ENCODE measurements at places on chromosomes 2 and 18.

DNA sequence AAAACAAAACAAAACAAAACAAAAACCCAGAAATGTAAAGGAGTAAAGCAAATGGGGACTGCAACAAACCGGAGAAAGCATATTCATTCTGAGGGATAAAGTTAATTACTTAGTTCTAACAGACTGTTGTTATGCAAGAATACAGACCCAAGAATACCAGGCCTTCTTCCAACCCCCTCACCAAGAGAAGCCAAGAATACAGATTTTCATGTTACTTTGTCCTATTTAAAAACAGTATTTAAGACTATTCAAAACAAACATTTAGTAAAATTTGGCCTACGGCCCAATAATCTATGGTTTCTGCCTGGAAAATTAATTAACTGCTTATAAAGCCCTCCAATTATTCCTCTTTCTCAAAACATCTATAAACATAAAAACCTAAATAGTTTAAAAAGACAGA lies 91.4 kb downstream of the USP34 start:
- DNase-seq = no peak

DNA sequence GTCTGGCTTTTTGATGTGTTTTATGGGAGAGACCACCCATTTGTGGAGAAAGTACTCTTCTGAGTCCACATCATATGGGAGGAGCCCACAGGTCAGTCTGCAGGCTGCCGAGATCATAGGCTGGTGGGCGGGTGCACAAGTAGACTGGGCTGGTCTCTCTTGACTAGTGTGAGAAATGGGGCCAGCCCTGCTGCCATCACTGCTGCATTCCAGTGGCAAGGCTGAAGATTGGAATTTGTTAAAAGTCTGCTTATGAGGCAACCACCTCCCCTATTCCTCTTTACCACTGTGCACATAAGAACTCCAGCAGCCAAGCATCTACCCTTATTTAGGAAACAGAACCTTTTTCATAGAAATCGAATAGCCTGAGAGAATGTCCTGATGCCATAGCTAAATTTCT lies 200.7 kb downstream of the DIS3L2 start:
- no peak for DNase-seq

GRCh38 chr18:63120620-63121019 lies 198.9 kb downstream of the BCL2 start:
- DNase-seq = no peak

DNA sequence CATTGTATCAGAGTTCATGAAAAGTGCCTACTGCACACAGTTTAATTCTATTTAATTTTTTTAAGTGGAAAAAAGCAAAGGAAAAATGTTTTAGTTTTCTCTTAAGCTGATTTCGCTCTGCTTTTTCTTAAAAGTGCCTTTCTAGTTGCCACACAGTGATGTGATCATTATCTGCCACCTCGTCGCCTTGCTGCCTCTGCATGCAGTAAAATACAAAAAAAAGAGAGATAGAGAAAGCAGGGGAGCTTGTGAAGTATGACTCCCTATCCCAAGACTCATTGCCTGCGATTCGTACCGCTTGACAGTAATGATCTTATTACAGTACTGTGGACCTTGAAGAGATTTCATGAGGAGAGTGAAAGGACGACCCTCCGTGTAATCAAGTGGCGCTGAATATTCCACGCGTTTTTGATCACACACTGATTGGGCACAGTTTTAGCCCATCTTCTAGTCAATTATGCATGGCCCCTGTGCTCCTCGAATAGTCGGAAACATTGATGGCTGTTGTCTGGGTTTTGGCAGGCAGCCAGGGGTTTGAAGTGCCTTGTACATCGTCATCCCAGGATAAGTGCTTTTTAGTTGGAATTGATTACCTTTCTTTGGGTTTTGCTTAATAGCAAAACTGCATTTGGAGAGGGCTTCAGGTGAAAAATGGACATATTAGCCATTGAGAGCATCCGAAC lies 188.3 kb downstream of the GBX2 start:
- no peak for DNase-seq

DNA sequence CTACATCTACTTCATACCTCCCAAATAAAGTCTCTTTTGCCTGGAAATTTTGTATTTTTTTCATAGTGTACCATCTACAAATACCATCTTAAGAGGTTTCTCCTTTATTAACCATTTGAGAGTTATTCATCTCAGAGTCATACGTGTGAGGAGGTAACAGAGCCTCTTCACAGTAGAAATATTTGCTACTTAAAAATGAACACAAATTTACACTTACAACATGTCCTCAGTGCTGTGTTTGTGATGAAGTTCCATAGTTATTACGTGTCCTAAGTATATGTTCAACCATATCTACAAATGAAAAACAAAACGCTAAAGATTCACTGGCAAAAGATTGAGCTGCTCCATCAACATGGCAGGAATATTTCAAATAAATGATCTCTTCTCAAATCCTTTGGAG lies 48.5 kb upstream of the HNRNPA3 start:
- DNase-seq = no peak

- no peak for DNase-seq
These were observed 757 bp downstream of the HDHD2 start for GRCh38 chr18:47149457-47150028.

- DNase-seq = no peak
These were observed 25.4 kb upstream of the CHN1 start for GRCh38 chr2:175030380-175031271.

GRCh38 chr2:191626497-191627151 lies 51.3 kb upstream of the NABP1 start:
- no peak for DNase-seq

GRCh38 chr18:12076424-12077140 lies 17.1 kb upstream of the ANKRD62 start:
- no peak for DNase-seq

DNA sequence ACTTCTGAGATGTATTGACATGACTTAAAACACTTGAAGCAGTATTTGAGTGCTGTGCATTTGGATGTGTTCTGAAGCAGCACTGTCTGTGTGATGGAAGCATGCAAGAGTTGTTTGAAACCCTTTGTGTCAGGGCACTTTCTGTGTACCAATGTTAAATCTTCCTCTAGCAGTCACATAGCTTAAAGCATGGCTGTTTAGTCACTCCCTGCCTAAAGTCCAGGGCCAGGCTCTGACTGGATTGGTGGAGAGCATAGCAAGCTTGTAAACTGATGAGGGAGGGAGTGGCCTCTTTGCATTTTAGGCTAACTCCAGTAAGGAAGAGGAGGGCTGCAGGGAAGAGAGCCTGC lies 73.5 kb downstream of the MYO1B start:
- DNase-seq = no peak

GRCh38 chr2:95165030-95165370 lies 609 bp upstream of the ZNF2 start:
- DNase-seq = no peak

DNA sequence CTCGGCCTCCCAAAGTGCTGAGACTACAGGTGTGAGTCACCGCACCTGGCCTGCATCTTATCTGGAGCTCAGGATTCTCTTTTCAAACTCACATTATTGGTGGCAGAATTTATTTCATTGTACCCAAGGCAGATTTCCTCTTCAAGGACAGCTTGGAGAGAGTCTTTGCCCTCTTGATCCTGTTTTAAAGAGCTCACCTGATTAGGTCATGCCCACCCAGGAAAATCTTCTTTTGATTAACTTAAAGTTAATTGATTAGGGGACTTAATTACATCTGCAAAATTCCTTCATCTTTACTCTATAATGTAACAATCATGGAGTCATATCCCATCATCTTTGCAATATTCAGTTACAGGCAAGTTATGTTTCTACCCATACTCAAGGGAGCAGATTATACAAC lies 346.4 kb downstream of the EPHA4 start:
- DNase-seq = no peak

GRCh38 chr2:40820319-40820718 lies 368.4 kb upstream of the SLC8A1 start:
- DNase-seq = no peak

- no peak for DNase-seq
These were observed 86.4 kb downstream of the EML6 start for GRCh38 chr2:54809819-54810218.

DNA sequence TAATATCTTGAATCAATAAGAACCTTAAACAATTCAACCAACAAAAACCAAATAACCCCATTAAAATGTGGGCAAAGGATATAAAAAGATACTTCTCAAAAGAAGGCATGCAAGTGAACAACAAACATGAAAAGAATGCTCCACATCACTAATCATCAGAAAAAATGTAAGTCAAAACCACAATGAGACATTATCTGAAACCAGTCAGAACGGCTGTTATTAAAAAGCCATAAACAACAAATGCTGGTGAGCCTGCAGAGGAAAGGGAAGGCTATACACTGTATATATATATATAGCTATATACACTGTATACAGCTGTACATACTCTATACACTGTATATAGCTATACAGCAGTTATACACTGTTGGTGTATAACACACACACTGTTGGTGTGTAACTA lies 47.8 kb upstream of the GALNT13 start:
- no peak for DNase-seq

- no peak for DNase-seq
These were observed 876 bp upstream of the CAVIN2 start for GRCh38 chr2:191847764-191848163.

DNA sequence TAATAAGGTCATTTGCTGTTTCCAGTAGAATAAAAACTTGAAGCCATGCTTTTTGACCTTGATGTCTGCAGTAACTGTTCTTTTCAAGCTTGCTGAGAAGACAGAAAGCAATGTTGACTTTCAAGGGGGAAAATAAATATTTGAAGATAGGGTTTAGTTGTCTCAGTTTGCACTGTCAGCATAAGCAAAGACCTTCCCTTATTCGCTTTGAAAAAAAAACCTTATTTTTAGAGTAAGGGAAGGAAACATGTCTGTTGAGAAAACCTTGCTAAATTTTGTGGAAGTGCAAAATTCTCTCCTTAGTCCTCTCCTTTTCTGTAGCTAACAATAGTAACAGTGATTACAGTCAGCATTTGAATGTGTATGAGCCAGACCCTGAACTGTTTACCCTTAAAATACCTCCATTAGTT lies 43.1 kb downstream of the MAP4K4 start:
- no peak for DNase-seq

DNA sequence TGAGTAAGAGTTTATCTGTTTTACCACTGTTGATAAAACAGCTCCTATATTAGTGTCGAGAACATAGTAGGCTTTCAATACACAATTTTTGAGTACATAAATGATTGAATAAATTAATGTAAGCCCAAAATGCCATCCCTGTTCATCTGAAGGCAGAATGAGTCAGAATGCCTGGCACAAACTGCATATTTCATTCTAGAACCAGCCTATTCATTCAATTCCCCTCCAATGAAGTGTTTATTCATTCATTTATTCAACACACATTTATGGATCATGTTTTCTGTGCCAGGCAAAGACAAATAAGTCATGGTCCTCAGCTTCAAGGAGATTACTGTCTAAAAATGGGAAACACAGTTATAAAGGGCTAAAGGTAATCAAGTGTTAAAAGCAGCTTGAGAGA lies 22.8 kb upstream of the LCLAT1 start:
- no peak for DNase-seq

DNA sequence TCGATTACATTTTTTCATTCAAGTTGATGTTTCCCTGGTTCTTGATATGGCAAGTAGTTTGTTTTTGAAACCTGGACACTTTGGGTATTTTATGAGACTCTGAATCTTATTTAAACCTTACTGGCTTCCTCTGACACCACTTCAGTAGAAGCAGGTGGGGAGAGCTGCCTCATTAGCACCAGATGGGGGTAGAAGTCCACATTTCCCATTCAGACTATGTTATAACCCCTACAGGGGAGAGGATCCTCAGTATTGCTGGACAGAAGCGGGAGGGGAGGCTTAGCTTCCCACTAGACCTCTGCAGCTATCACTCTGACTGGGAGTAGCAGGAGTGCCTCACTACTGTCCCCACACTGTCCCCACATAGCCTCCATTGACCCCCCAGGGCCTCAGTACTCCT lies 145.3 kb upstream of the SLC35G4 start:
- no peak for DNase-seq

DNA sequence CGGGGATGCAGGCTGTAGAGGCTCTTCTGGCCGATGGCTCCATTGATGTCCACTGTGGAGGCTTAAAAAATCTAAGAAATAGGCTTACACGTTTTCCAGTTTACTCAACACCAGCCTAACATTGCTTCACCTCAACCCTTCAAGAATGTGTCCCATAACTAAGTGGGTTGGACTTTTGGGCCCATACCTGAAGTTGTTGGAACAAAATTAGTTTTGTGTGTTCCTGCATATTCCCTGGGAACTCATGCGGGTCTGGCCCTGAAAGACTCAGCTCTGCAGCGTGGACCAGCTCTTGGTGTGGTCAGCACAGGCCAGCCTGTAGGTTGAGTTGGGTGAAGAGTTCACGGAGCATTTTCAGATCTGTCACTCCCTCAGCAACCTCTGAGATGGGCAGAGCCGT lies 38.5 kb downstream of the SH3BP4 start:
- no peak for DNase-seq

GRCh38 chr2:37059841-37060240 lies 24.3 kb downstream of the HEATR5B start:
- no peak for DNase-seq

- DNase-seq = no peak
These were observed 57.3 kb upstream of the EML6 start for GRCh38 chr2:54666131-54666633.

- no peak for DNase-seq
These were observed at the start of gene EN1 for GRCh38 chr2:118846953-118847761. Gene EN1, minus strand, starts transcription at chr2:118847648. Its CDS starts 481 bp downstream, at chr2:118847167.

DNA sequence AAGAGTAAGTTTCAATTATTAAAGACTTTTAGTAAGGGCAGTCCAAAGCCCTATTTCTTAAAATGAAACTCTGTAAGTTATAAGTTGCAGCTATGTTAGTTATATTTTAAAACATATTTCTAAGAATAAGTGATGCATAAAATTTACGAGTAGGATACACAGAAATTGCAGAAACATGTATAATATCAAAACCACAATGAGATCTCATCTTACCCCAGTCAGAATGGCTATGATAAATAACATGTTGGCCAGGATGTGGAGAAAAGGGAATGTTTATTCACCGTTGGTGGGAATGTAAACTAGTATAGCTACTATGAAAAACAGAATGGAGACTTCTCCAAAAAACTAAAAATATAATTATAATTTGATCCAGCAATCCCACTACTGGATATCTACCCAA lies 201.2 kb downstream of the CBLN2 start:
- no peak for DNase-seq

DNA sequence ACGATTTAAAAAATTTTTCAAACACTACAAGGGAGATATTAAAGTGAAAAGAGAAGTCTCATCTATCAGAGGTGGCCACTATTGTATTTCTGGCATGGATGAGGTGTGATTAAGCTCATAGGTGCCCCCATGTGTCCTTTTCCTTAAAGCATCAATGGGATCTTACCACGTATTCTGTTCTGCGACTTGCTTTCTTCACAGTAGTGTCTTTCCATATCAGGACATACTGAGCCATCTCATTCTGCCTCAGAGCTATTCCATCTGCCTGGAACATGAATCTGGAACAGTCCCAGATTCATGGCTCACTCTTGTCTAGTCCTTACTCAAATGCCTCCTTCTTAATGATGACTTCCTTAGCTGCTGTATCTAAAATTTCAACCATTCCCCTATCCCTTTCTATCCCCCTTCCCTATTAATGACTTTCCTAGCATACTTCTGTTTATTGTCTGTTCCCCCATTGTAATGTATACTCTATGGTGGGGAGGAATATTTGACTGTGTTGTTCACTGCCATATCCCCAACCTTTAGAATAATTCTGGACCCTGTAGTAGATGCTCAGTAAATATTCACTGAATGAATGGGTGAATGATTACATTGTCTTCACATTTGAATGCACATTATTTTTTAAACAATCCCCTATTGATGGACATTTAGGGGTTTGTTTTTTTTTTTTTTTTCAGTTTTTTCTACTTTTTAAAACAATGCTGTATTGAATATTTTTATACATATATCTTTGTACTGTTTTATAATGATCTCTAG lies 11.1 kb downstream of the STAMBP start:
- DNase-seq = no peak

GRCh38 chr2:128552806-128553551 lies 234.3 kb upstream of the HS6ST1 start:
- DNase-seq = no peak

Data from stimulated activated CD8-positive, alpha-beta memory T cell treated with anti-CD3 and anti-CD28 coated beads, Interleukin-4, amount 100 ng/mL, for 1 hour (primary cell).